Stimulated activated CD4-positive, alpha-beta T cell treated with anti-CD3 and anti-CD28 coated beads, Interleukin-1b, Interleukin-23, amount 100 ng/mL, for 4 hours (primary cell): ENCODE measurements at places on chromosomes 7 and 10.

- DNase-seq: no peak
Measured at GRCh38 chr10:78528749-78529204, 495.1 kb downstream of the RPS24 start.

DNA sequence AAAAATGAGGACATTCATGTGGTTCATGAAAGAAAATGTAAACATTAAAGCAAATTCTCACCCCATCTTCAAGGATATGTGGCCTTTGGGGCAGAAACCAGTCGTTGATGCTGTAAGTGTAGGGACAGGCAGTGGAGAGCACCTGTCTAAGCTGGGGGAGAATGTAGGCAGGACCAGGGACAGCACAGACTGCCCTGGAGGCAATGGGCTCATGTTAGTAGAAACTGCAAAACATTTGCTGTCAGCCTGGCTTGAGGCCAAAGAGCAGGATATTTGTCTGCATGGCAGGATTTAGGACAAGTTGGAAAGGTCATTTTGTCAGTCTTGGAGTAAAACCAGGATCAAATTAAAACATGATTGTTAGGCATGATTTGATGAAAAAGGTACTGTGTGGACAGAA lies 211.6 kb upstream of the AGK start:
- no peak for DNase-seq

DNA sequence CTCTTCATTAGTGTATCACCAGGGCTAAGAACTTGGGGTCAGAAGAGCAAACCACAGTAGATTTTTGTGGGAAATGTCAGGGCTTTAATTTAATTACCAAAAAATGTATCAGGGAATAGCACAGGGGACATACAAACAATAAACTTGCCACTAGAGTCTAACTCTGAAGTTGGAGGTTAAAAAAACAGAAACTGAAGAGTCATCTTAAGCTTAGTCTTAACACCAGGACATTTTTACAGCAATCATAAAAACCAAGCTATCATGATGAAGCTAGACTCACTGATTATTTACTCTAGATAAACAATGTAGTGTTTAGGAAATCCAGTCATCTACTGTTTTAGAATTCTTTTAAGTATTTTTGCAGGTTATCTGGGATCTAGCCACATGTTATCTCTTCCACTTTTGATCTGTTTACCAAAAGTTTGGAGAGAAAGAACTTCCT lies 48.4 kb upstream of the GLI3 start:
- no peak for DNase-seq

DNA sequence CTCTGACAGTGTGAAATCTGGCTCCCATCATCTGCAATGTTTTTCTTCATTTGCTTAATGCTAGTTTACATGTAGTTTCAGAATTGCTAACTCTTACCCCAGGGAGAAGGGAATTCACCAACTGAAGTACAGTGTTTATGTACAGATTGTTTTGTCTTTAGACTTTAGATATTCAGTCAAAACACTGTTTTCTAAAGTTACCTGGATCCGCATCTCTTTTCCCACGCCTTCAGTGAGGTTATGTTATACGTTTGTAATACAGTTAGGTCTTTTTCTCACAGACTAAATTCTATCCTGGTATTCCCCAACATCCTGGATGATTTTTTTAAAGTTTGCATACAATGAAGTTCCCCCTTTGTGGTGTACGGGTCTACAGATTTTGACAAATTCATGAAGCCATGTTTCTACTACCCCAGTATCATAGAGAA lies 3.2 kb upstream of the LYZL1 start:
- no peak for DNase-seq

- DNase-seq: no peak
Measured at GRCh38 chr10:28875549-28876081, 198.3 kb downstream of the BAMBI start.

- DNase-seq: no peak
Measured at GRCh38 chr7:4612939-4613841, 68.9 kb upstream of the FOXK1 start.

DNA sequence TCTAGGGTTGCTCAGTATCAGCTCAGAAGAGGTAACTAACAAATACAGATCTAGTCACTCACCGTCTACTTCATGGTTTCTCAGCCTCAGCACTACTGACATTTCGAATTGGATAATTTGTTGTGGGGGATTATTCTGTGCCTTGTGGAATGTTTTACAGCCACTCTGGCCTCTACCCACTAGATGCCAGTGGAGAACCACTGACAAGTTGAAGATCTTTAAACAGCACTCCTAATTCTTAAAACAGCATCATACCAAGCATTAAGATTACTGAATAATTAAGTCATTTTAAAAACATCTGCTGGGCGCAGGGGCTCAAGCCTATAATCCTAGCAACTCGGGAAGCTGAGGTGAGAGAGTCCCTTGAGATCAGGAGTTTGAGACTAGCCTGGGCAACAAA lies 82.6 kb downstream of the UPF2 start:
- DNase-seq: no peak

DNA sequence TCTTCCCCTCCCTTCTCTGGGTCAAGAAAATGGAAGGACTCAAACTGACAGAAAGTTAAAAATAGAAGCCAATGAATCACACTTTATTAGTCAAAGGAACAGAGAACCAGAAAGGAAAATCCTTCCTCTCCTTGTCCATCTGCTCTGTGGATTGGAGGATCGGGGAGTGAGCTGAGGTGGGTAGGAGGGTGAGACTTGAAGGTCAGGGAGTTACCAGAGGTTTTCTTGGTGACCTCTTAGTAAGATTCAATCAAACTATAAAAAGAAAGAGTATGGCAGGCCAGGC lies 12.2 kb downstream of the TLX1 start:
- DNase-seq: no peak

DNA sequence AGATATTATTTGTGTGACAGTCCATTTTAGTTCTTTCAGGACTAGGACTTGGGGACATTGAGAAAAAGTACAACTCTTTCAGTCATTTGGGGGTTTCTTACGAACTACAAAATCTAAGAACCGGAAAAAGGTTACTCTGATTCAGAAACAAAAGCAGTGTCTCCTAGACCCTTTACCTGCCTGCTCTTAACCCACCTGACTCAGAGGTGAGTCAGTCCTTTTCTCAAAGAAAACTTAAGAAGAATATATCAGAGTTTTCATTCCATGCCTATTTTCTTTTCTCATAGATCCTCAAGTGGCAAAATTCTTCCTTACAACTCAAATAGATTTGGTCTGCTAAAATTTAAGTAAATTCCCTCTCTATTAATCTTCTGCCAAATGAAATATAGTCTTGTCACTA lies 114.9 kb upstream of the PTN start:
- no peak for DNase-seq

- no peak for DNase-seq
Measured at GRCh38 chr10:80471001-80471400, 16.9 kb downstream of the TSPAN14 start.

GRCh38 chr10:64873959-64874358 lies 1352.8 kb downstream of the REEP3 start:
- DNase-seq: no peak

DNA sequence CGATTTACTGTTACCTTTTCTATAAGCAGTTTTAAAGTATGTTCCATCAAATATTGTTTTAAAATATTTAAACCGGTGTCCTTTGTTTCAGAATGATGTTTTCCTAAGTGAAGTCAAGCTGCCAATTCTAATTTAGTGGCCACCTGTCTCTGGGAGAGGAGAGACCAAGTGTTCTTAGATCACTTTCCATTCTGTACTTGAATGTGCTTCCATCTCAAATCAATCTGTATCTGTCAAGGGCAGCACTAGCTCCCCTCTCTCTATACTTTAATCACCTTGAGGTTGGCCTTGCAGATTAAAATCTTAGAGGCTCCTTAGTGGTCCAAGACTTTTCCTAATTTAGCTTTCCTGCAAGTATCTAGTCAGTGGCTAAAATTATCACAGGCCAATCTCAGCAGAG lies 49.6 kb downstream of the LGI1 start:
- DNase-seq: no peak

GRCh38 chr7:55108818-55109217 lies 90.0 kb downstream of the EGFR start:
- no peak for DNase-seq

DNA sequence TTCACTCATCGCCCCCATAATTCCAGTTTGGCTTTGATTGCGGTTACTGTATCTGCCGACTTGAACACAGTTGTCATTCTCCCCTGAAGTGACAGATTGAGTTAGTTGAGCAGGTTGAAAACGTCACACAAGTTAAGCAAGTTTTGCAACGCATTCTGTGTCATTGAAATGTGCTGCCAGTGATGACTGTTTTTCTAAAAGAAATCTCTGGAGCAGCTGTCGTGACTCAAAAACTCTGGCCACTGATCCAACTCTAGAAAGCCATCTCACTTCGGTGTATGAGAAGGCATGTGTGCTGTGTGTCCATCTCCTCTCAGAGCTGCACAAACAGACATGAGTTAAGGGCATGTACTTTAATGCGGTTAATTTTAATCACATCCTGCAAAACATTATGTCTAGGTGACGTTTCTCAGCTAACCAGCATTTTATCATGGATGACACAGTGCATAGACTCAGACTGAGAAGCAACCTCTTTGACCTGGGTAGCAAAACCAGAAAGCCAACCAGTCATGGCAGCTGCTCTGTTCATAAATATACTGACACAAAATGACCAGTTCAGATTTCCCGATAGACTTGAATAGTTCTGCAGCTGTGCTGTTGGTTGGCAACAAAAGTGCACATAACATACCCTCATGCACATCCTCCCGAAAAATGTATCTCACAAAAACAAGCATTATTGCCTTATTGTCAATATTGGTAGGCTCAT lies 69.3 kb downstream of the CSTF2T start:
- DNase-seq: no peak

- no peak for DNase-seq
Measured at GRCh38 chr7:110974441-110974840, 116.5 kb upstream of the LRRN3 start.
